ENCODE measurements at places on chromosomes 6 and 20.

GRCh38 chr20:37777012-37777950 is 83.5 kb downstream of the CTNNBL1 start:
- DNase-seq, result no peak

DNA sequence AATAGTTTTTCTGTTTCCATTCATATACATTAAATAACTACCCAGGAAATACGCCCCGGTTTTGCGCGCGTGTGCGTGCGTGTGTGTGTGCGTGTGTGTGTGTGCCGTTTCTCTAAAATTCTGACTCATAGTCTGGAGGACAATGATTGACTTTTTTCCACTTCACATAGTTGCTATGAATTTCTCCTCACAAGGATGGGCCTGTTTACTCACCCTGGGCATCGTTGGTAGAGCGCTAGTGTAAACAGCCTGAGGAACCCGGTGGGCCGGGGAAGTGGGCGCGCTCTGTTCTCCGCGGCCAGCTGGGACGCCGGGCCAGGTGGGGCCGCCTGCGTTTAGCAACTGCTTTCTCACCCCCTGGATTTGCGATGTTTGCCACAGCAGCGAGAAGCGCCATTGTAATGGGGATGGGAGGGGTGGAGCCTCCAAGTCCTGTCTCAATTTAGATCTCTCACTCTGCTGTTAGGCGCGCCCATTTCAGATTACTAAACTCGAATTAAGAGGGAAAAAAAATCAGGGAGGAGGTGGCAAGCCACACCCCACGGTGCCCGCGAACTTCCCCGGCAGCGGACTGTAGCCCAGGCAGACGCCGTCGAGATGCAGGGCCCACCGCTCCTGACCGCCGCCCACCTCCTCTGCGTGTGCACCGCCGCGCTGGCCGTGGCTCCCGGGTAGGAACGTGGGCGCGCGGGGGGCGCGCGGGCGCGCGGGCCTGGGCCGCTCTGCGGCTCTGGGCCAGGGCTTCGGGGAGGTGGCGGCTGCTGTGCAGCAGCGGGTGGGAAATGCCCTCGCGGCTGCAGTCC is at the start of gene CD109:
TSS of gene CD109 (plus strand) at position 585 of the 803 bp plus-strand sequence. CDS start at position 598, 13 bp downstream.
- DNase-seq, result peak; percentile 68

- DNase-seq, result no peak
These were observed 689.3 kb upstream of the FLRT3 start for GRCh38 chr20:15026759-15027158.

DNA sequence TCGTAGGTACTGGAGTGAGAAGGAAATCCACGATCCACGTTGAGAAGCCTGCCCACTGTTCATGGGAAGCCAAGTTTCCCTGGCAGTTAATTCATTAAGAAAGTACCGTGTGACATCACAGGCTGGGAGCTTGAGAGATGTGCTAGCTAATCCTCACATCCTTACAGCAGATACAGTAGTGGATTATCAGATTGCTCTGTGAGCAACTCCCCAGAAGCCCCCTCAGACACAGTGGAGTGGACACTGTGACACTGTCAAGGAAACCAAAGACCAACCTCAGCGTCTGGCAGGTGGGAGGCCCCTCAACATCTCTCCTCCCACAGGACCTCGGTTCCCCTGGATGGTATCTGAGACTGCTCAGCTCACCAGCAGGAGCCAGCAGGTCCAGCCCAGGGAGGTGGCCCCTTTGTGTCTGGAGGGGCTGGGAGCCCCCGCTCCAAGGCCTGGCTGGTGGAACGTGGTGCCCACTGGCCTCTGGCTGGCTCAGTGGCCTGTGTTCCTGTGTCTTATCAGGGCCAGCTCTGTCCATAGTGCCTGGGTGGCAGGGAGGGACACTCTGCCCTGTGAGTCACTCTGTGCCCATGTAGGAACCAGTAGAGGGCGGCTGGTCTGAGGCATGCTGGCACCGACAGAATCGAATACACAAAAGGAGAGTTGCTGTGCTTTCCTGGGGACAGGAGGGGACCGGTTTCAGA is 7.2 kb downstream of the PYGB start:
- DNase-seq, result no peak

DNA sequence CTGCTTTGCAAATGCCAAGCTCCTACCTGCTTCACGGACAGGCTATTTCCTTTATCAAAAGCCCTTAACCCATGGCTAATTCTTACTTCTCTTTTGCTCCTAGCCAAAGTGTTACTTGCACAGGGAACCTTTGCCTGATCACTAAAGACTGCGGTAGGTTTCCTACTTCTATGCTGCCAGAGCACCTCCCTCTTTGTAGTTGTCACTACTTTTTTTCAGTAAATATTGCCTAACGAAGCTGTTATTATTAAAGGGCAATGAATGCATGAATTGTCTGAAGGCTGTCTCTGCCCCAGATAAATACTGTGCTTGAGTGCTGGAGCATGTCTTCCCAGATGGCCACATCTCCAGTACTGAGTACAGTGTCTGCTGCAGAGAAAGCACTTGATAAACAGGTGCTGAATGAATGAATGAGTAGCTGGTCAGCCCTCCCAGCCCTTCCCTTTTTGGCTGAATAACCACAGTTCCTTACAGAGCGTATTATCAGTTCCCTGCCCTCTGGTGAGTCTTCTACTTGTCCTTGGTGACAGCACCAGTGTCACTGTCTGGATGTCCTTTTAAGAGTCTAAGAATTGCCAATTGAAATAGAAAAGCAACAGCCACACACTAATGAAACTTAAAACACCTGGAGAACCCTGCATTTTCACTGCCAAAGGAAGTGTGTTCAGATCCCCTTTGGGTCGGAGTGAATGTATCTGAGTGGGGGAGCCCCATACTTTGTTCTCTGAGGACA is 73.6 kb upstream of the TRAF3IP2 start:
- DNase-seq, result no peak

DNA sequence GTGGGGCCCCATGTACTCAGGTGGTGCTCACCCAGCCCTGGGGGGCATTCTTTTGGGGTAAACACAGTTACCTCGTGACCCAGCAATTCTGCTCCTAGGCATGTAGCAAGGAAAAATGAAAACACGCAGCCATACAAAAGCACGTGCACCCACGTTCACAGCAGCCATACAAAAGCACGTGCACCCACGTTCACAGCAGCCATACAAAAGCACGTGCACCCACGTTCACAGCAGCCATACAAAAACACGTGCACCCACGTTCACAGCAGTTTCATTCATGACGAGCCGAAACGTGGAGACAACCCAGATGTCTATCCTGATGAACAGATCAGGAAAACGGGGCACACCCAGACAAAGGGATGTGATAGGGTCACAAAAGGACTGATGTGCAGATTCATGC is 57.1 kb downstream of the YTHDF1 start:
- no peak for DNase-seq

- no peak for DNase-seq
These were observed 325.2 kb upstream of the CNR1 start for GRCh38 chr6:88491266-88491880.

DNA sequence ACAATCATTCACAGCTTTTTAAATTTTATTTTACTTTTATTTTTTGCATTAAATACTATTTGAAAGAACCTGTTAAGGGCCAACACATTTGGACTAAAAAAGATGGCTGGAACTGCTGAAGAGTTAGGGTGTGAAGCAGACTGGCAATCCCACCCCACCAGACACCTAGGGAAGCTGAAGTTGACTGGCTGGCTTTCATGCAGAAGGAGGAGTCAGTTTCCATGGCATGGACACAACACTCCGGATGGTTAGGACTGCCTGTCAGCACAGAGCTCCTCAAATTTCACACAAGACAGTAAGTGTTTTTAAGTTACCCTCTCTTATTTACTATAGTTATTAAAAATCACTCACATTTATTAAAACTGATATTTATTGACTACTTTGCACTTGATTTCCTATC is at the start of gene ANKRD66:
TSS of gene ANKRD66 (plus strand) at position 238 of the 400 bp plus-strand sequence. CDS start 5,016 bp downstream, outside the sequence.
- no peak for DNase-seq

DNA sequence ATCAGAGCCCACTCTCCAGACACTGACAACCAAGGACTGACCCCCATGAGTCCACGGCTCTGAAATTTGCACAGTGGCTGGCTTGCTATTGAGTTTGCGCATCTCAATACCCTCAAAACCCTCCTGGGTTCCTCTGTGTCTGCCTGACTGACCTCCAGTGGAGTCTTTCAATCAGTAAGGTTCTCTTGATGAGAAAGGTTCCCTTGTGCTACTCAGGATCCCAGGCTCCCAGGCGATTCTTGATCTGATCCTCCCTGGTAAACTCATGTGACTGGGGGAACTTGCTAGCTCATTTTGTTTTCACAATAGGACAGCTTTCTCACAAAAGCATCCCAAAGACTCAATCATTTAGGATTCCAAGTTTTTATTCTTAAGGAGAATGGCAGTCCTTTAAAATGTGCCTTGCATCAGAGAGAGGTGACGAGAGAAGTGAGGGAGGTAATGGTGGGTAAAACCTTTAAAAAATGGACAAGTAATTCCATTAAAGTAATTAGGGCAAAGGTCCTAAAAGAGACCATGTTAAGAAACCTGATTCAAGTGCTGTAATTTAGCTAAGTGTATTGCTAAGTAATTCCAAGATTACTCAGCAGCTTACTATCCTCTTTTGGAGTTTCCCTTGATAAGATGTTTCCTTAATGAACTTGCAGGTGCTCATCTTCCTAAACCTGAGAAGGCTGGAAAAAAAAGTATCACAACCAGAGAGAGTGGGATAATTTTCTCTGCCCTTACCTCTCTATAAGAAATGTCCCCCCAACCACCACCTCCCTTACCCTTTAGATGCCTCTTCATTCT is 304.7 kb upstream of the SGK1 start:
- no peak for DNase-seq

DNA sequence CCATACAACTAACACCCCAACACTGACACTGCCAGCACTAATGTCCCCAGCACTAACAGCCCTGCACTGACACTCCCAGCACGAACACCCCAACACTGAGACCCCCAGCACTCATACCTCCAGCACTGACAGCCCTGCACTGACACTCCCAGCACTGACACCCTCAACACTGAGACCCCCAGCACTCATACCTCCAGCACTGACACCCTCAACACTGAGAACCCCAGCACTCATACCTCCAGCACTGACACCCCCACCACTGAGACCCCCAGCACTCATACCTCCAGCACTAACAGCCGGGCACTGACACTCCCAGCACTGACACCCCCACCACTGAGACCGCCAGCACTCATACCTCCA is 57.2 kb downstream of the ERMARD start:
- DNase-seq, result no peak

DNA sequence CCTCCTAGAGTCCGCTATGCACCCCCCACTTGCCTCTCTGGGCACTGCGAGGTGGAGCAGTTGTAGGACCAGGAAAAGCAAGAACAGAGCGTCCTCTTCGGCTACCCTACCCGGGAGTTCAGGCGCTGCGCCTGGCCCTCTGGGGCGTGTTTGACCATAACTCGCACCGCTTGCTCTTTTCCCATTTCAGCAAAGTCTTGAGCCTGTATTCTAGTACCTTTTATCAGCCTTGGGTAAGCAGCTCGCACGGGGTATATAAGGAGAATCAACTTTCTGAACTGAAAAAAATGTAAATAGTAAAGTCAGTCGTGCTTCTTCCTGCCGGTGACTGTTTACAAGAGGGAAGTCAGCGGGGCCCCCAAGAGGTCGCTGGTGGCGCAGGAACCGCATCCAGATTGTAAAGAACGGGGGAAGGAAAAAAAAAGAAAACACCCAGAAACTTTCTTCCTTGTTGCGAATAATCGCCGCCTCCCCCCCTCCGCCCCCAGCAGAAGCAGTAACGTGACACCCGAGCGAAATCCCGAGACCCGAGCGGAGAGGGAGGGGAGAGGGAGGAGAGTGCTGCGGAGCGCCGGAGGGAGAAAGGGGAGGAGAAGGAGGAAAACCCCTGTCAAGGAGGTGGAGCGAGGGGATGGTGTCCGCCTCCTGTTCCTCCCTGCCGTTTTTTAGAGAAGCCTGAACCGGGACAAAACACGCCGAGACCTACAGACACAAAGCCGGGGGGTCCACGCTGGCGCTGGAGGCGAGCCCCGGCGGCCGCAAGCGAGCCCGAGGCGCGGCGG is at the start of gene UST:
TSS of gene UST (plus strand) at position 668 of the 782 bp plus-strand sequence. CDS start 401 bp downstream, outside the sequence.
- DNase-seq, result peak; percentile 53

DNA sequence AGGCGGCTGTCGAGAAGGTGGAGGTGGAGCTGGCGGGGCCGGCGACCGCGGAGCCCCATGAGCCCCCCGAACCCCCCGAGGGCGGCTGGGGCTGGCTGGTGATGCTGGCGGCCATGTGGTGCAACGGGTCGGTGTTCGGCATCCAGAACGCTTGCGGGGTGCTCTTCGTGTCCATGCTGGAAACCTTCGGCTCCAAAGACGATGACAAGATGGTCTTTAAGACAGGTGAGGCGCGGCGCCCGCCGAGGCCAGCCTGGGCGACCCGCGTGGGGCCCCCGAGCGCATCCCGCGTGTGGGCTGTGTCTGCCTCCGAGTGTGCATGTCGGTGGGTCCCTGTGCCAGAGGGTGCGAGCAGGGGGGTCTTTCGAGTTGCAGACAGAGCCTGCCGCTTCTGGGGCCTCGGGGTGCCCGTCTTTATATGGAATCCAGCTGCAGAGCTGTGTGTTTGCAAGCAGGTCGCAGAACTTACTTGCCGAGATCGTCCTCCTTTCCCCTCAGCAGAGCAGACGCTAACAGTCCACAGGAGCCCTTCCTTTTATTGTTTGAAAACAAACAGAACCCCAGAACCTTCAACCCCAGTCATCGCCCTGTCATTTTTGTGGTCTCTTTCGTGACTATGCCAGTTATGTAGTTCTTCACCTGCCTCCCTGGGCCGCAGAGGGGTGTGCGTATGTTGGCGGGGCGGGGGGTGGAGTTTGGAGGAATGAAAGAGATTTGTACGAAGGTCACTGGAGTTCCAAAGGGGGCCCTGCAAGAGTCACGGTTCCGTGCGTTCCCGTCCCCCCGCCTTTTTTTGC is 766 bp downstream of the SLC16A10 start:
- peak; percentile 13 for DNase-seq

GRCh38 chr20:34047917-34048316 is 54.2 kb downstream of the RALY start:
- no peak for DNase-seq

DNA sequence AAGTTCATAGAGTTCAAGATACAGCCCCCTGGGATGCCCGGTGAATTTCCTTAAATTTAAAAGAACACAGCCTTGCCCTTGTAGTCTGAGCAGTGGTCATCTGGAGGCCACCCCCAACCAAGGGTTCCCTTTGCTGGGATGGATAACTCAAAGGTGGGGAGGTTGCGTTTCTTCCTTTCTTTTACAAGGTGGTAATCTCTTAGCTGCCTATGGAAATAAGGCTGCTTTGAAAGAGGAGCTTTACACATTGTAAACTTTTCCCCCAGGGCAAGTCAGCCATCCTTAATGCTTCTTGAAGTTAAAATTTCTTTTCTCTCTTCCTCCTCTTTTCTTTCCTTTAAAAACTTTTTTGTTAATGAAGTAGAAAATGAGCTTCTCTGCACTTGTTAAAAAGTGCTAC is 71.2 kb upstream of the PRDM1 start:
- DNase-seq, result no peak

DNA sequence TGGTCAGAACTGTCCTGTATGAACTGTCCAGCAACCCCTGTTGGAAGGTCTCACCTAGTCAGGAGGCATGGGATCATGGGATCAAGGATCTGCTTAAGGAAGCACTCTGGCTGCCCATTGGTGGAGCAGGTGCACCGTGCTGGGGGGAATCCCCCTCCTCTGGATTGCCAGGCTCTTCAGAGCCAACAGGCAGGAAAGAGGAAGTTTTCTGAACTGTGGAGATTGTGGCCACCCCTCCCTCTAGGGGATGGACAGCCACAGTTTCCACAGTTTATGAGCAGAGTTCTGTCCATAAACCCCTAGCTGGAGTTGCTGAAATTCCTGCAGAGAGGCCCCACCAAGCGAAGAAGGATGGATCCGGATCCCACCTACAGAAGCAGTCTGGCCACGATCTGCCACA is 13.0 kb upstream of the HLA-DQB1 start:
- DNase-seq, result no peak

- peak; percentile 4 for DNase-seq
These were observed 82.7 kb upstream of the TOP1 start for GRCh38 chr20:40945754-40946450.

- DNase-seq, result no peak
These were observed 4.4 kb downstream of the ZNF335 start for GRCh38 chr20:45967551-45968080.

GRCh38 chr6:14614631-14615030 is 497.1 kb downstream of the CD83 start:
- no peak for DNase-seq
